ENCODE measurements at places on chromosomes 5 and 9.

- H3K4me3 ChIP-seq = no peak overlapping the region
- H3K27ac ChIP-seq = no peak overlapping the region
- H3K36me3 ChIP-seq = no peaks in the 10 kb centered on the region
- H3K4me1 ChIP-seq = no peaks in the 10 kb centered on the region
- DNase-seq = no peak
- H3K27me3 ChIP-seq = peaks cover 7% of the 10 kb centered on the region
Observed at GRCh38 chr9:115043632-115044031, 74.3 kb downstream of the TNC start.

DNA sequence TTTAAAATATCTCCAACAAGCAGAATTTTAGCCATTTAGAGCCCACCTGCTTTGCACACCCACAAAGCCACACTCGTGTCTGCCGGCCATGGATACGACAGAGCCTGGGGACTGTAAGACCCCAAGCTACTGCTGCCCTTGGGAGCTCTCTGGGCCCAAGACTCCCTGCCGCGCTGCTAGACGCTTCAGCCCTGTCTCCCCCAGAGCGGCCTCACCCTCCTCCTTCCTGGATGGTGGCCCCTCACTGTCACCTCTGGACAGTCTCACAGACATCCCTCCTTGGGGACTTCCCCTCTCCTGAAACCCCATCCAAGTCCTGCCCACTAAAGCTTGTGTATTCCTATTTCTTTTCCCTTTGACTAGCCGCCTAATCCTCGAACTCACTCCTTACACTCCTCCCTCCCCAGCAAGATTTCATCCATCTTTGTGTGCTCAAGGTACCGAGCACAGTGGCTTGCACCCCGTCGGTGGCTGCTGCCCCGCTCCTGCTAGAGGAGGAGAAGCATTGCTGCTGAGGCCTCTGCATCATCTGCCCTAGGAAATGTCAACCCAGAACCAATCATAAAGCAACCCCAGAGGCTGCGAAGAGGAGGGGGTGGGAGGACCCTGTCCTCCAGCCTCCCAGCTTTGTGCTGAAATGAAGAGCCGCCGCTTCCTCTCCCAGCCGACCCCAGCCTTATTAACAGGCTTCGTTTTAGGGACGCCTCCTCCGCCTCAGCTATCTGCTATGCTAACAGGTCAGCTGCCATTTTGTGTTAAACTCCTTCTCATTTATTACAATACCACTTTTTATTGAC is 71.2 kb downstream of the CFAP77 start:
- peaks cover 21% of the 10 kb centered on the region for H3K27me3 ChIP-seq
- no peak for DNase-seq
- peaks cover 3% of the 10 kb centered on the region for H3K4me1 ChIP-seq

- no peak overlapping the region for H3K4me3 ChIP-seq
- no peaks in the 10 kb centered on the region for H3K4me1 ChIP-seq
- H3K36me3 ChIP-seq = no peaks in the 10 kb centered on the region
- no peak for DNase-seq
- H3K27me3 ChIP-seq = peaks cover 2% of the 10 kb centered on the region
Observed at GRCh38 chr5:168819004-168819621, 239.9 kb upstream of the PANK3 start.

GRCh38 chr5:133685402-133686018 is 73.2 kb upstream of the FSTL4 start:
- no peak overlapping the region for H3K4me3 ChIP-seq
- DNase-seq = no peak
- H3K27me3 ChIP-seq = peaks cover 14% of the 10 kb centered on the region
- no peaks in the 10 kb centered on the region for H3K4me1 ChIP-seq
- H3K27ac ChIP-seq = no peak overlapping the region

DNA sequence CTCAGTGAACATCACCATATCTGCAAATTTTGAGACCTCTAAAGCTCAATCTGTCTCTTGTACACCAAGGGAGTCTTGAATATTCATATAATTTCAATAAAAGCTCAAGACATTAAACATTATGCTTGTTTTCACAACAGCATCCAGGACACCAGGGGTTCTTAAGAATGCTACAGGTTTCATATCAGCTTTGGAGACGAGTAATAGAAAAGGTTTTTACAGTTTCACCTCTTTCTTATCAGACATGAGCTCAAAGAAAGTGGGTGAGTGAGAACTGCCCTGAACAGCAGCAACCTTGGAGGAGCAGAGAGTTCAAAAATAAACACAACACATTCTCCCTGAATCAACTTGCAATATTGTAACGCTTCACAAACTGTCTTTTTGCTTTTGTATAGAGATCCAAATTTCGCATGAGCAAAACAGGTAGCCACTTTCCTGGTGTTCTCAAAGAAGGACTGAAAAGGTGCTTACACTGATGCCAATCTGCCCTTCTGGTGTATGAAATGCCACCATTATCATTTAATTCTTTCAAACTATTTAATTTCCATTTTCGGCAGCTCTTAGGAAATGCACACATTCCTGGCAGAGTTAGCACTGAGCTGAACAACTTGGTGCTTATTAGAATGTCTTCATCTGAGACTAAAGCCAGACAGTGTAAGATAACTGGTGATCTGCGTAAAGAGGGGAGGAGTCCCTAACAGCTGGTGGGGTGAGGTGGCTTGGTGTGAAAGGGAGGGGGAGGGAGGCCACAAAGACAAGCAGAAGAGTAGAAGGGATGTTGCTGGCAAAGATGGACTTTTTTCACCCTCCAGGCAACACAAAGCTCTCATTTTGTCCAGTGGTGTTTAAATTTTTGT is 535.3 kb downstream of the PDE4D start:
- H3K27me3 ChIP-seq = peaks cover 10% of the 10 kb centered on the region
- H3K36me3 ChIP-seq = no peaks in the 10 kb centered on the region
- H3K4me1 ChIP-seq = peaks cover 49% of the 10 kb centered on the region
- DNase-seq = peak; percentile 71
- peak overlapping the region; percentile 86 for H3K27ac ChIP-seq

GRCh38 chr5:74122979-74123590 is 497.1 kb downstream of the ARHGEF28 start:
- H3K27me3 ChIP-seq = peaks cover 5% of the 10 kb centered on the region
- H3K36me3 ChIP-seq = no peaks in the 10 kb centered on the region
- H3K4me1 ChIP-seq = no peaks in the 10 kb centered on the region
- H3K4me3 ChIP-seq = no peak overlapping the region

GRCh38 chr5:142981886-142982820 is 212.0 kb downstream of the ARHGAP26 start:
- peaks cover 5% of the 10 kb centered on the region for H3K27me3 ChIP-seq
- peaks cover 99% of the 10 kb centered on the region for H3K4me1 ChIP-seq
- H3K27ac ChIP-seq = peak overlapping the region; percentile 95

- H3K36me3 ChIP-seq = no peaks in the 10 kb centered on the region
- H3K27me3 ChIP-seq = no peaks in the 10 kb centered on the region
- H3K4me3 ChIP-seq = no peak overlapping the region
- H3K27ac ChIP-seq = no peak overlapping the region
- no peak for DNase-seq
Observed at GRCh38 chr5:163978897-163979296, 473.5 kb downstream of the MAT2B start.

DNA sequence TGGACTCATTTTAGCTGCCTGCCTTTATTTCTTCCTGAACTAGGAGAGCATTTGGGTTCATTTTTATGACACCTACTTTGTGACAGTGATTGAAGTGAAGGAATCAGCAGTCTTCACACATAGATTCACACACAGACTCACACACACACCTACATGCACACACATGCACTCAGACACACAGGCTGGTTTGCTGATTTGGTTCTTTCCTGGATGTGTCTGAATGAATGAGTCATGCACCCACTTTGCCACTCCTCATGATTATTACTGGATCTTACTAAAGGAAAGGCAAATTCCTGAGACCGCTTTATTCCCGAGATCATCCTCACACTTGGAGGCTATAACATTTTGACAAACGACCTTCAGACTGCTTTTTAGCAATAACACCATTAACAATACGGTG is 529.5 kb downstream of the AGTPBP1 start:
- peaks cover 2% of the 10 kb centered on the region for H3K27me3 ChIP-seq
- no peak for DNase-seq
- H3K4me3 ChIP-seq = no peak overlapping the region

DNA sequence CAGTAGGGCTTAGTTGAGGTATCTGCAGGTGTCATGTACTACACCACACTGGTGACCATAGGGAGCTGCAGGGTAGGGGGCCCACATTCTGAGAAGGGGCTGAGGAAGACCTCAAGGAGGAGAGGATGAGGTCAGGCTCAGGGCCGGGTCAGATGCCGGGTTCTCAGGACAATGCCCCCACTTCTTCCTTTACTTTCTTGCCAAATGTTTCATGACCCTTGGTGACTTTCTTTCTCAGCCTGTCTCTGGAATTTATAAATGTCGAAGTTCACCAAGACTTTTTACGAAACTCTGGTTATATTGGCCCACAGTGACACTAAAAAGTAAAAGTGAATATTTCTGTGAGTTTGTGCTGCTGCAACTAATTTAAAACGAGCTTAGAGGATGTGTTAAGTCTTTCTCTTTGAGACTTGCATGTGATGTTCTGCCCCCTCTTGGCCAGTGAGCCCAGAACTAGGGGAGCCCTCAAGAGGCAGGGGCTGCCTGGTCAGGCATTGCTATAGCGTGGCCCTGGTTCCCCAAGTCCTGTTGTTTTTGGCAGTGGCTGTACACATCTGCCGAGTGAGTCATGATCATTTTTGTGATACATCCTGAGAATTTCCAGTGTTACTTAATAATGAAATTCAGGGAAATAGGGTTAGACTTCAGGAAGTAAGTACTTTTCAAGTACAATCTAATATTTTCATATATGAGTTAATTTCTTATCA is 11.2 kb downstream of the ACO1 start:
- no peak for DNase-seq
- no peak overlapping the region for H3K4me3 ChIP-seq
- H3K36me3 ChIP-seq = peaks cover 5% of the 10 kb centered on the region
- peaks cover 3% of the 10 kb centered on the region for H3K27me3 ChIP-seq
- no peaks in the 10 kb centered on the region for H3K4me1 ChIP-seq

DNA sequence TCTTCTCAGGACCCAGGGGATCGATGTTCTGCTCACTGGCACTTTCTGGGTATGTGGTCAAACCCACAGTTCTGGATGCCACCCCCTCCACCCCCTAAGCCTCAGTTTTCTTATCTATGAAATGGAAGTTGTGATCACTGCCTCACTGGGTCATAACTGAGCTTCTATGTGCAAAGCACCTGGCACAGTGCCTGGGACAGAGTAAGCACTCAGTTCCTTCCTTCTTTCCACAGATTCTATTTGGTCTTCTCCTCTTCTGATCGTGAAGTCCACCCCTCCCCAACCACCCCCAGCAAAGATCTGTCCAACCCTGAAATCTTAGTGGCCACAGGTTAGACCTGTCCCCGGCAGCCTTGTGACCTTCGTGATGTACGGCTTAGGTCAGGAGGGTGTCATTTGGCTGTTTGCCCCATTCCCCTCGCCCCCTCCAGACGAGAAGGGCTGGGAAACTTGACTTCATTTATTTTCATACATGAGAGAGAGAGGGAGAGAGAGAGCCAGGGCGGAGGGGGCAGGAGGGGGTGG is 181.4 kb downstream of the FGF18 start:
- no peaks in the 10 kb centered on the region for H3K4me1 ChIP-seq
- H3K4me3 ChIP-seq = no peak overlapping the region
- H3K27me3 ChIP-seq = peaks cover 10% of the 10 kb centered on the region

DNA sequence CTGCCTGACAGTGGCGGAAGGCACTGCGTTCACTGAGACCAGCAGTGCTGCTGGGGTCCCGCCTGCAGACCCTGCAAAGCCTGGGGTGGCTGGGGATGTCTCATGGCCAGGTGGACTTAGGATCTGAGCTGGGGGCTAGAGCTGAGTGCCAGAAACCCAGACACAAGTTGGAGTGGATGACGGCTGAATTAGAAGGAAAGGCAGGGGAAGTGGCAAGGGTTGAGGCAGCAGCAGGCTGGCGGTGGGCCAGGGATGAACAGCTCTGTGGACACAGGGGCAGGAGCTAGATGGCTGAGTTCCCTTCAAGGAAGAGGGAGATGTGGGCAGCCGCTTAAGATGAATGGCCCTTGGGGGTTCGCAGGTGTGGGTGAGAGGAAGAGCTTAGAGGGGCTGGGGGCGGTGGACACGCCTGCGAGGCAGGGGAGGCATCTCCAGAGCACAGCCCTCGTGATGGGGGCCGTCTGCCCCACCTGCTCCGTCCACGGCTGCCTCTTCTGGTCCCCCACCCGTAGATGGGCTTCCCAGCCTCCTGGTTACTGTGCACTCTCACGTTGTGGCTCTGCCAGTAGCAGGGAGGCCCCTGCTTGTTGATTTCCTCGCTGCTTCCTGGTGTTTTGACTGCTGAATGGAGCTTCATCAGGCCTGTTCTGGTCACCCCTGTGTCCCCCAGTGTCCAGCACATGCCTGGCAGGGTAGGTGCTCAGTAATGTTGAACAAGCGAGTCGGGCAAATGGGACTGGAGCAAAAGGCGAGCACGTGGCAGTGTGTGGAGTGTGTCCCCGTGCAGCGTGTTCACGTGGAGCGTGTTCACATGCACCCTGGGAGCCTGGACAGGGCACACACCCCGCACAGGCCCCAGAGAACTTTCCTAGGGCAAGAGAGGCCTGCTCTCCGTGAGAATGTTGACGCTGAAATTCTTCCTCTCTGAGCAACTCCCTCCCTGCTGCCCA is 168.2 kb downstream of the CACNA1B start:
- no peak for DNase-seq
- H3K27ac ChIP-seq = no peak overlapping the region
- H3K36me3 ChIP-seq = no peaks in the 10 kb centered on the region
- H3K4me3 ChIP-seq = no peak overlapping the region
- H3K27me3 ChIP-seq = peaks cover 2% of the 10 kb centered on the region
- H3K4me1 ChIP-seq = no peaks in the 10 kb centered on the region

DNA sequence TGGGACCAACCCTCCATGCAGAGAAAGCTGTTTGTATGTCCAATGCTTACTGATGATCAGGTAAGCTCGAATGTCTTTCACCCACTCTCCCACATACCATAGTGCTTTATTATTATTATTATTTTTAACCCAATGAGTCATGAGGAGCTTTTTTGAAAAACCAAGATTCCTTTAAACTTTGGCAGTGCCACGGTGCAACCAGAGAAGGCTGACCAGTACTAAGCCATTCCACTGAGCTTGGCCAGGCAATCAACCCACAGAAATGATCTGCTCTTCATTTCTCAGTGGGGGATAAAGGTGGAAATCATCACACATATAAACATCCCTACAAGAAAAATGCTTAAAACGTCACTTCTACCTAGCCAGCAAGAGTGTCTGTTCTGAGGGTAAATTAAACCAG is 35.5 kb downstream of the JAKMIP2 start:
- H3K36me3 ChIP-seq = peaks cover 20% of the 10 kb centered on the region
- H3K4me1 ChIP-seq = peaks cover 35% of the 10 kb centered on the region
- no peak for DNase-seq
- no peak overlapping the region for H3K4me3 ChIP-seq
- H3K27me3 ChIP-seq = no peaks in the 10 kb centered on the region

DNA sequence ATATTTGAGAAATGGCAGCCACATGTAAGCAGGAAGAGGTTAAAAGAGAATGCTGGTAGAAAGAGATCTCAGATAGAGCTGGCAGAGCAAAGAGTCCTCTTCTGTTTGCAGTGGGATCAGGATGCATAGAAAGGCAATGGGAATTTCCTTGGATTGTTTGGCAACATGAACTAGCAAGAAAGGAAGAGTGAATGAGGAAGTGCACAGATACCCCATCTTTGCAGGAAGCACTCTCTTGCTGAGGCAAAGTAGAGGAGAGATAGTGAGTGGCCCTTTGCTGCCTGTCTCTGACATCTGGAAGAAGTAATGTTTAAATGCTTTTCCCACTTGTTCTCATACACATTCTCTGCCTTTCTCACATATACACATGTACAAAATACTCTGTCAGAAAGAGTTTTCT is 14.5 kb downstream of the FKTN start:
- no peaks in the 10 kb centered on the region for H3K4me1 ChIP-seq
- no peak for DNase-seq
- peaks cover 32% of the 10 kb centered on the region for H3K36me3 ChIP-seq
- H3K27me3 ChIP-seq = no peaks in the 10 kb centered on the region
- H3K4me3 ChIP-seq = no peak overlapping the region

Data from immature natural killer cell (primary cell).